ENCODE measurements at places on chromosomes 16 and 17.

GRCh38 chr17:41223821-41224220 lies 2.6 kb upstream of the KRTAP9-2 start:
- DNase-seq: no peak

DNA sequence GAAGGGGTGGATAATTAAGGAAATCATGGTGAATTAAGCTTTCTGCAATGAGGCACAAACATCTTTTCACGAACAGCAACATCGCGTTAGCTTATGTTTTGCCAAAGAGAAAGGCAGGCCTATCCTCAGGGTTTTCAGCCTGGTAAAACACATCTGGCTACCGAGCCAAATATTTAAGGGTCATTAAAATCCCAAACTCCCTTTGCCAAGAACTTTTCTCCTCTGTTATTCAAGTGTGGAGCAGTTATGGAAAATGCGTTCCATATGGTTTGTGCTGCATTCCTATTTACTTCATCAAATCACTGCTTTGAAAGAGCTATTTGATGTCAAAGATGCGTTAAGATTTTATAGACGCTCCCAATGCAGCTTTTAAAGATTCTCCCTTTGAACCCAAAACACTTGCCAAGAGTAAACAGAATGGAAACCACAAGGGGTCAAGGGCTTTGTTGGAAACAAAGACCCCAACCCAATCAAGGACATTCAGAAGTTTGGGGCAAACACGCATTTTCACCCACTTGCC lies 308.3 kb upstream of the CDH5 start:
- no peak for DNase-seq

GRCh38 chr16:51405361-51405760 lies 254.3 kb upstream of the SALL1 start:
- DNase-seq: no peak

GRCh38 chr17:14427900-14428647 lies 127.2 kb downstream of the HS3ST3B1 start:
- DNase-seq: peak; percentile 16

GRCh38 chr16:3873482-3874173 lies 6.9 kb downstream of the CREBBP start:
- no peak for DNase-seq

DNA sequence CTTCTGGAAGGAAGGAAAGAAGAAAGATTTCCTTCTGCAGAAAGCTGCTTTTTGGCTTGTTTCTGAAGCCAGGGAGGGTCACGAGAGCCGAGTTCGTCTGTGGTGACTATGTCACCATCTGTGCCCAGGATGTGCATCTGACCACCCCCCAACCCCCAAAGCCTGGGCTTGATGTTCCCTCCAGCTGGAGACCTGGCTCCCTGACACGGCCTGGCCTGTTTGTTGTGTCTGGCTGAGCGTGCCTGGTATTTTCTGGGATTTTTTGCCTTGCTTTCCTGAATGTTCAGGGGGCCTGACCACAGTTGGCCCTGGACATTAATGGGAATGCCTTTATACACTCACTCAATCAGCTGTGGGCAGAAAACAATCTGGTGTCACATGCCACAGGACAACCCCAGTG lies 38.9 kb downstream of the LGALS9 start:
- DNase-seq: no peak

DNA sequence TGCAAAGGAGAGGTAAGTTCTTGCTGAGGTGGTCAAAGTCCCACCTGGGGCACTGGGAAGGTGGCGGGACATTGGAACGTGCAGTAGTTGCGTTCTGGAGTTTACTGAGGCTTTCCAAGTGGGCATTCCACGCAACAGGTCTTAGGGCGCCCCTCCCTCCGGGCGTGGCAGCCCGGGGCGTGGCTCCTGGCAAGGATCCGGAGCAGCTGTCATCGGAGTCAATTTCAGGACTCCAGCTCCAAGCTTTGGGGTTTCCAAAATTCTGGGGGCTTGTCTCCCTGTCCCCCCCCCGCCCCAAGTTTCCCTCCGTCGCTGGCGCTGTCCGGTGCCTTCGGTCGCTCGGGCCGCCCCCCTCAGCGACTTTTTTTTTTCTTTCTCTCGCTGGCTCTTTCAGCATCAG lies 43.1 kb upstream of the AMZ2 start:
- no peak for DNase-seq

GRCh38 chr16:49468611-49469310 lies 95.2 kb downstream of the C16orf78 start:
- no peak for DNase-seq

GRCh38 chr16:46982335-46982734 lies 8.9 kb upstream of the DNAJA2 start:
- no peak for DNase-seq

DNA sequence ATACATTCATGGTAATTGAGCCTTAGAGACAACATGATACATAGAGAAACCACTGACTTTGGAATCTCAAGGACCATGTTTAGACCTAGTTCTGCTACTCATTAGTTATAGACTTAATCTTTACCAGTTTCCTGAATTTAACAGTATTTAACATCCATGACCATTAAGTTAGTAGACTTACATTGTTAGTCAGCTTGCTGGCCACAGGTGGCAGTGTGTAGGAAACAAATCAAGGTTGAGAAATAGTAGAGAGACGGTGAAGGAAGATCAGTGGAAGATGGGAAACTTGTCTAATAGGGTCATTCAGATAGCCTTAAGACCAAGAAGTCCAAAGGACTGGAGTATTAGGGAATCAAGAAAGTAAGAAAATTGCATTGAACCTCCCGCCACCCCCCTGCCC lies 31.0 kb downstream of the OMG start:
- DNase-seq: no peak

GRCh38 chr17:7328840-7329373 lies at the start of gene NEURL4:
TSS of gene NEURL4 (minus strand) at chr17:7329335. CDS start at chr17:7329312, 23 bp downstream.
- no peak for DNase-seq

DNA sequence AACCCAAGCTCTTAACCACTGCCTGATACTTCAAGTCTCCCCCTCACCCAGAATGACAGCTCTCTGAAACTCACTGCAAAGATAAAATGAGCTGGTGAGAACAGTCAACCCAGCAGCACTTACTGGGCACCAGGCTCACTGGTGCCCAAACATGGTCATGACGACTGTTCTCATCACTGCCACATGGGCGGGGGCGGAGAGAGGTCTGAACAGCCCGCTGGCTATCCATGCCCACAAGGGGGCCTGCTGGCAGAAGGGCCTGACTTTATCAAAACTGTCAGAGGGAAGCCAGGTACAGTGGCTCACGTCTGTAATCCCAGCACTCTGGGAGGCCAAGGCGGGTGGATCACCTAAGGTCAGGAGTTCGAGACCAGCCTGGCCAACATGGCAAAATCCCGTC lies 4.0 kb downstream of the MYBBP1A start:
- DNase-seq: no peak

GRCh38 chr17:27817731-27818130 lies 17.4 kb upstream of the NOS2 start:
- no peak for DNase-seq
